HuH-7 (cell line): ENCODE measurements at places on chromosomes 12 and 14.

GRCh38 chr14:55336162-55336561 is 64.9 kb downstream of the FBXO34 start:
- DNase-seq, result no peak

GRCh38 chr12:10641735-10642500 is 28.5 kb upstream of the MAGOHB start:
- DNase-seq, result no peak

DNA sequence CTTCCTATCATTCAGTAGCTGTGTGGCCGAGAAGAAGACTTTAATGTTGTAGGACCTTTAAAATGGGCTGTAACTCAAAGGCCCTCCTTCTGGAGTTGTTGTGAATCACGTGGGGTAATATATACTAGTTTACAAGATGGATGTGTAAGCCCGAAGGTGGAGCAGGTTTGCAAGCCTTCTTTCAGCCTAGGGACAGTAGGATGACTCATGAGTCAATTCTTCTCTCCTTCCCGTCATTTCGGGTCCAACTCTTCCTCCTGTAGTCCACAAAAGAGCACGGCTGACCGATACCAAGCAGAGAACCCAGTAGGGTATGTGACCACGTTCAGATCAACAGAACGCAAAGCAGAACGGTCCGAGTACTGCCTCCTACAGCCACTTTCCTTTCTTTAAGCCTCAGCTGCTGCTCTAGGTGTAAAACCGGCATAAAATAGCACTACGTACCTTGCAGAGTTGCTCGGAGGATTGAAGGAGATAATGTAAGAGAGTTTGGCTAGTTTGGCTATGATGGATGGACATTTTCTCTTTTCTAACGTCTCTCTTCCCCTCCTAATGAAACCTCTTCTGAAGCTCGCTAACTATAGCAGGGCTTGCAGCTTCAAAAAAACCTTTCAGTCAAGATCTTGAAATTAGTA is 1.3 kb upstream of the RASSF3 start:
- DNase-seq, result peak; percentile 71

DNA sequence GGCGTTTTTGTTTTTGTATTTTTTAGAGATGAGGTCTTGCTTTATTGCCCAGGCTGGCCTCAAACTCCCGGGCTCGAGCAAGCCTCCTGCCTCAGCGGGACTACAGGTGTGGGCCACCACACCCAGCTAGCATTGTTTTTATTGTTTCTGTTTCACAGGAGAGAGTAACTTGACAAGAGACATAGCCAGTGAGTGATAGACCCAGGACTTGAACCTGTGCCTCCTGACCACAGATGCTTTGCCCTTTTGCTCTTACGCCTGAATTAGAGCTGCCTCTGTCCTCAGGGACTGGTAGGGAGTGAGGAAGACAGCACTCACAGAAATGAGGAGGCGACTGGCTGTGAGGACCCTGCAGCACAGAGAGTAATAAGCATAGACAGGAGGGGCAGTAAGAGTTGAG is 2.3 kb downstream of the EVL start:
- DNase-seq, result no peak

- no peak for DNase-seq
Observed at GRCh38 chr12:115383668-115384067, 699.7 kb upstream of the TBX3 start.

- DNase-seq, result no peak
Observed at GRCh38 chr14:50718949-50719348, 50.8 kb upstream of the SAV1 start.

GRCh38 chr14:99099051-99099787 is 172.8 kb downstream of the BCL11B start:
- DNase-seq, result no peak

- peak; percentile 17 for DNase-seq
Observed at GRCh38 chr14:92783813-92784431, 10.2 kb upstream of the GOLGA5 start.

- no peak for DNase-seq
Observed at GRCh38 chr12:59322473-59322872, 273.4 kb upstream of the SLC16A7 start.

DNA sequence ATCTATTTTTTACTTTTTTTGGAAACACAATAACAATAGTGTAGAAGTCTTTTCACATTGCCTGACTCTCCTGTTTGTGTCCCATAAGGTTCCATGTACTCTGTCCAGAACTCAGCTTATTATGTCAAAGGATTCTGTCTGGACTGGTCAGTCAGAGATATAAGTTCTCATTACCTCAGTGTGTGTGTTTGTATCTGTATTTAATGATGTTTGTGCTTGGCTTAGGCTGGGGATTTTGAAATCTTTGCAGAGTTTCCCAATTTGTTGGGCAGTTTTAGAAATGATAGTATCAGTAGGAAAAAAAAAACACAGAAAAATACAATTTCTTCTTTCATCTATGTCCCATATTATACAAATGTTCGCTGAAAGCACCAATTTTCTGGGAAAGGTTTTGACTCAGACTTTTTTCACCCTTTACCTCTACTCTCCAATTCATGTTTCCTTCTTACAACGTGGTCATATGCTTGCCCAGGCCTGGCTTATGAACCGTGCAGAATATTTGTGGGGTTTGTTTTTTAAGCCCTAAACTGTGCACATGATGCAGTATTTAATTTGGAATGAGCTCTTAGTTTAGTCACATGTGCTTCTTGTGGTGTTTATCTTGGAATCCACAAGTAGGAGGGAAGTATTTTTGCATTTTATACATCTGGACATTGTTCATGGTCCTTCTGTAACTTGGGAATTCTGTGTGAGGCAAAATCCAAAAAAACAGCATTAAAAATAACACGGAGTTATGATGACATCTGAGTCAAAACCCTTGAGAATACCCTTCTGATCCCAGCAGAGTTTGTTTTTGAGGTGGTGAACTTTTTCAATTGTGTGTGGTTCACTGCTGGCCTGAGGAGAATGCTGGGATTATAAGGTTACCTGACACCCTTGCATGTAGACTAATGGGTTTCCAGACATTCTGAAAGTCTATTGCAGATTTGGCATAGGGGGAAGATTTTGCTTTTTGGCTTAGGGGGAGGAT is 121.2 kb downstream of the RAD51B start:
- no peak for DNase-seq

DNA sequence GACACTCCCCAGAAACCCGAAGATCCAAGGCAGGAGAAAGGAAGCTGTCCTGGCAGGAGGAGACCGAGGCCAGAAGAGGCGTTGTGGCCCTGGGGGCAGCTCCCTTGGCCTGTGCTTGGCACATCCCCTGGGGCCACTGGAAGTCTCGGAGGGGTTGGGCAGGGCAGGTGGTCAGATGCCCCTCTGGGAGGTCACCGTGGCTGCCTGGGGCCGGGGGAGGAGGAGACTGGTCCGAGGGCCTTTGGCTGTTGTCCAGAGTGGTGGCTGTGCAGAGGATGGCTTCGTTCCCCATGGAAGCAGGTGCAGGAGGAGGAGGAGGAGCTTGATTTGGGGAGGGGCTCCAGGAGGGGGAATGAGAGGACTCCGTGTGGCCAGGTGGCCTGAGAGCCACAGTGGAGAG is 3.3 kb upstream of the NUDT14 start:
- DNase-seq, result no peak

DNA sequence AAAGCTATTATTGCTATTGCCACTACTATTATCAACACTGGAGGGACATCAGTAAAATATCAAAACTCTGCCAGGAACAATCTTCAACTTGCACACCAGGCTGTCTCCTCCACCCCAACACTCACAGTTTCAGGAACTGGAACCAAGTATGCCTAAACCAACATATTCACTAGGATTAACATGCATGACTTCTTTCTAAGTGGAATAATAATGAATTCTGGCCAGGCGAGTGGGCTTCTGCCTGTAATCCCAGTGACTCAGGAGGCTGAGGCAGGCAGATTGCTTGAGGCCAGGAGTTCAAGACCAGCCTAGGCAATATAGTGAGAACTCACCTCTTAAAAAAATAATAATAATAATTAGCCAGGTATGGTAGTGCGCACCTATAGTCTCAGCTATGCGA is 58.1 kb downstream of the TBX5 start:
- DNase-seq, result no peak

- no peak for DNase-seq
Observed at GRCh38 chr12:18139989-18140596, 50.1 kb upstream of the RERGL start.

- no peak for DNase-seq
Observed at GRCh38 chr12:68420225-68421010, 88.3 kb upstream of the MDM1 start.

- DNase-seq, result peak; percentile 69
Observed at GRCh38 chr12:96193725-96194575, at the start of gene ELK3. Gene ELK3, plus strand, starts transcription at chr12:96194375.

DNA sequence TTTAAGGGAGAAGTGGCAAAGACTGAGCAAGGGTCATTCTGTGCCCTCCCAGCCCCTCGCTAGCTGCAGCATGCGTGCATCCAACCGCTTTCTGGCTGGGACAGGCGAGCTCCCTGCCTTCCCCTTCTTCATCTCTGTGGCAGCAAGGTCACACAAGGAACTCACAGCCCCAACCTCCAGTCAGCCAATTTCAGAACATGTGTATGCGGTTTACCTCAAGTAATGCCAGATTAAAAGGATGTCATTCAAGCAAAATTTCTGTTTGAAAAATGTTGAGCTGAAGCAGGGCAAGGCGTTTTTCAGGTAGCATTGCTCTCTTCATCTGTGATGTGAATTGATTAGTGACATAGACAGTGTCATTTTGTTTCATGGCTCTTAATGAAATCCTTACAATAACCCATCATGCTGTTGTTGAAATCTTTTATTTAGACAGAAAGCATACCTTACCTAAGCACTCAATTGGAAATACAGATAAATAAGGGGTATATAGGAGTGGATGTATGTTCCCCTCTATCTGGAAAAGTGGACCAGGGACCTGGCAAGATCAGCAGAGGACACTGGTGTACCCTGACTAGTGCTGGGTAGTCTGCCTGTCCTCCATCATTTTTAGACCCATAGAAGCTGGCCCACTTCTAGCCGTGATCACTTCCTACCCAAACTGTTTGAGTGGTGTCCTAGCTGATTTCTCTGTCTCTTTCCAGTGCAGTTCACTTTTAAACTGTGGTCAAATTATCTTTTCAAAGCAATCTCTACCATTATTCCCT is 82.8 kb upstream of the NEDD1 start:
- DNase-seq, result no peak

GRCh38 chr12:3078086-3078820 is 1.1 kb downstream of the TSPAN9 start:
- DNase-seq, result no peak

GRCh38 chr14:72653026-72653425 is 240.9 kb downstream of the DPF3 start:
- DNase-seq, result no peak

DNA sequence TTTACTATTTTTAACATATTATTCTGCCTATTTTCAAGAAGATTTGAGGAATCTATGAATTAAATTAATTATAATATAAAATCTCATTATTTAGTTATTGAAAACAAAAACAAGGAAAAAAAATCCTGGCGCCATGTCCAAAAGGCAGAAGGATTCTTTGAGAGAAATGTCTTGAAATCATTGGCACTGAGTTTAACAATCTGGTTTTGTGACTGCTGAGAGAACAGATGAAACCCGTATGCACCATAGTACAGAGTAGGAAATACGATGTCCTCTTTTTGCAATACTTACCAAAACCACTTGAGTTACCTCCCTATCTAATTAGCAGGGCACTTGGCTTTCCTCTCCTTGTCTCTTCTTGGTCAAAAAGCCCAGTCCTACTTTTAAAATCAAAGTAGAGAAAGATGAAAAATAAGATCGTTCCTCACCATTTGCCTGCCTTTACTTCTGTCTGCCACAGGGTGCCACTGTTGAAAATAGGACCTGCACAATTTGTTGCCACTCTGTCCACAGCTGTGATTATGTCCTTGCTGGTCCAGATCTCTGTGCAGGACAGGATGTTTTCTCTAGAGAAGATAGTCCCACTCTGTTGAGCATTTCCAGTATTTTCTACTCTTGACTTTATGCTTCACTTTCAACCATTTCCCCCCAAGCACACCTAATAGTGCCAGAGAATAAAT is 179.7 kb downstream of the PDZRN4 start:
- DNase-seq, result peak; percentile 4

- DNase-seq, result peak; percentile 4
Observed at GRCh38 chr14:28608851-28609828, 157.4 kb upstream of the FOXG1 start.

GRCh38 chr12:12456637-12457036 is 99.8 kb downstream of the BORCS5 start:
- no peak for DNase-seq

DNA sequence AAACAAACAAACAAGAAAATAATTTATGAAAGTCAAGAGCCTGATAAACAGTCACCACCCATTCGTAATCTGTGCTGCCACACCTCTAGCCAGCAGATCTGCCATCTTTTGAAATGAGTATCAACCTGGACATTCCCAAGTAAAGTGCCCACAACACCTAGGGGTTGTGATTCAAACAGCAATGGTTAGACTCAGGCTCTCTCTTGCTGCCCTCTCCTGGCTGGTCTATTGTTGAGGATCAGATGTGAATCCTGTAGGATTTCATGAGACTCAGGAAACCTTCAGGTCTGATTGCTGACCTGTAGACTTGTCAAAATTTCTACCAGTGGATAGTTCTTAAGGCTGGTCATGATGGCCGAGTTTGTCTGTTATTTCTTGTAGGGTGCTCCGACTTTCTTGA is 26.8 kb downstream of the DGLUCY start:
- peak; percentile 24 for DNase-seq

DNA sequence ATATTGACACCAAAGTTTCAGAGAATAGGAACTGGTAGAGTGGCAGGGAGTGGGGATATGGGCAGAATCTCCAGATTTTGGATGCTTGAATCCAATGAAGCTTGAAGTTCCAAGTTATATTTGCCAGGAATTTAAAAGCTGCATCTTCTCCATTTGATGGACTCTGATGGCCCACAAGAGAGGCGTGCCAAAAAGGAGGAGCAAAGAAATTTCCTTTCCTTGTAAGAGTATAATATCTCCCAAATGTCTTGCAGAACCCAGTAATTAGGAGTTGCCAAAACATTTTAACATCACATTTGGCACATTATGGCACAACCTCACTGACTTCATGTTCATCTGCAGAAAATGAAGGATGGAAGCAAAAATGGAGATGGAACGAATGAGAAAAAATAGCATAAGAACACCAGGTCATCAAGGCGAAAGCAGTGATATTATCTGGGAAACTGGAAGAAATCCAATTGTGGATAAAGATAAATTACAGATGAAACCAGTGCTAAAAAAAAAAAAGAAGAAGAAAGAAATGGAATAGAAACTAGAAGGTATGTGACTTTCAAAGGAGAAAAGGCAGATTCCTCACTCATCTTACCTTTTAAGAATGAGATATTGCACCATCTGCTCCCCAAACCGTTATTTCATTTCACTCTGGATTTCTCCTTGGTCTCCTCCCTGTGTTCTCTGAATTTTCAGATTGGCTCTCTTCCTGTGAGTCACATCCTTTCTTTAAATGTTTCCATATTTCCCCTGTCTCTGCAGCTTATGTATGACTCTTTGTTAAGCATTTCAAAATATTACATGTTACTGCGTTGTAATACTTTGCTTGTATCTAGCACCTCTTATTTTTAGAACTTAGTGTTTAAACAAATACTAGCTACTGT is 13.5 kb upstream of the FLRT2 start:
- no peak for DNase-seq

GRCh38 chr12:26106347-26106746 is 18.5 kb downstream of the BHLHE41 start:
- DNase-seq, result no peak
